NCI-H1417 (cell line): ENCODE measurements at places on chromosomes 2 and 18.

GRCh38 chr2:16179701-16180416, 239.5 kb downstream of the MYCN start:
- no peak for DNase-seq

DNA sequence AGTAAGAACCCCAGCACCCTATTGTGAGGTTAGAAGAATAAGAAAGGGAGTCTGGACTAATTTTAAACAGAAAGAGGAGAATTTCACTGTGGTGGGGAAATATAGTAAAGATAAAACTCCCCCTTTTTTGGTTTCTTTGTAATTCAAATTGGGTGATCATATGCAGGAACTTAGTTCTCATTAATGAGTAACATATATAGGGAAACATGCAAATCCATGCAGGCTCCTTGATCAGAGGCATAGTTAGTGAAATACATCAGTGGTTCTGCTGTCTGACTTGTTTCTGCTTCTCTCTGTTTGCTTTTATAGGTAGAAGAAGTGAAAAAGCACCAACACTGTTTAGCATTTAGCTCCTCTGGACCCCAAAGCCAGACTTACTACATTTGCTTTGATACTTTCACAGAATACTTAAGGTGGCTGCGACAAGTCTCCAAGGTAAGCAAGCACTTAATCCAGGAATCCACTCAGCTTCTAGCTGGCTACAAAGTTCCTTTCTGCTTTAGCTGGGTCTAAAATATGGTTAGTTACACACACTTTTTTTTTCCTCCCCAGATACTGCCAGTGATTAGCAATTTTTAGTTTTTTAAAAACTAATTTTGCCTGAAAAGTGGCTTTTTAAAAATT, 123.2 kb downstream of the PHLPP1 start:
- no peak for DNase-seq

- DNase-seq = no peak
Measured at GRCh38 chr18:37539236-37539635, 26.4 kb downstream of the CELF4 start.

- DNase-seq = no peak
Measured at GRCh38 chr2:119333360-119333759, 33.3 kb downstream of the C2orf76 start.

DNA sequence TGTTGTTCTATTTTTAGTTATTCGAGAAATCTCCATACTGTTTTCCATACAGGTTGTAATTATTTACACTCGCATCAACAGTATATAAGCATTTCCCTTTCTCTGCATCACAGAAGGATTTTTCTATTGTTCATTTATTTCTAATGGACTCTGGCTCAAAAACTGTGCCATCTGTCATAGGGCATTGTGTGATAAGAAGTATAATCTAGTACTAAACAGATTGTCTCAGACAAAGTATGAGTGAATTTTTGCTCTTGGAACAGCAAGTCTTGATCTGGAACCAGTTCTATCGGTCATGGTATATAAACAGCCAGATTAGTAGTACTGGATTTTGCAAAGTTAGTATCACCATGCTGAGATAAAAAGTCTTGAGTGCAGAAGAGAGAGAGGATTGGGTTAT, 145.8 kb downstream of the KIAA1328 start:
- DNase-seq = no peak

DNA sequence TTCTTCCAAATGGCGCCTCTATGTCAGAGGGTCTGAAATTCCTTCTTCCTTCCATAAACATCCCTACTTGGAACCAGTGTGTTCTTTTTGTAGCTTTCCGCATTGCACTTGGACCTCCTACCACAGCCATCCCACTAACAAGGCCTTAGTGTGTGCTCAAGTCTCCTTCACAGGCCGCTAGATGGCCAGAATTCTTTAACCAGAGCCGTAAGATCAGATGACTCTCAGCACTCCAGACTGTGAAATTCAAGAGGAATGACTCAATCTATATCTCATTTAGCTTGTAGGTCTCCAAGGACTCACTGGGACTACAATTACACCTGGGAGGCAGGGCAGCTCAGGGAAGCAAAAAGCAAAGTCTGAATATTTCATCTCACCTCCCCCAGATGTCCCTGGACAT, 298.9 kb downstream of the EIPR1 start:
- no peak for DNase-seq

- DNase-seq = peak; percentile 36
Measured at GRCh38 chr2:156333951-156334495, 1.5 kb upstream of the NR4A2 start.

DNA sequence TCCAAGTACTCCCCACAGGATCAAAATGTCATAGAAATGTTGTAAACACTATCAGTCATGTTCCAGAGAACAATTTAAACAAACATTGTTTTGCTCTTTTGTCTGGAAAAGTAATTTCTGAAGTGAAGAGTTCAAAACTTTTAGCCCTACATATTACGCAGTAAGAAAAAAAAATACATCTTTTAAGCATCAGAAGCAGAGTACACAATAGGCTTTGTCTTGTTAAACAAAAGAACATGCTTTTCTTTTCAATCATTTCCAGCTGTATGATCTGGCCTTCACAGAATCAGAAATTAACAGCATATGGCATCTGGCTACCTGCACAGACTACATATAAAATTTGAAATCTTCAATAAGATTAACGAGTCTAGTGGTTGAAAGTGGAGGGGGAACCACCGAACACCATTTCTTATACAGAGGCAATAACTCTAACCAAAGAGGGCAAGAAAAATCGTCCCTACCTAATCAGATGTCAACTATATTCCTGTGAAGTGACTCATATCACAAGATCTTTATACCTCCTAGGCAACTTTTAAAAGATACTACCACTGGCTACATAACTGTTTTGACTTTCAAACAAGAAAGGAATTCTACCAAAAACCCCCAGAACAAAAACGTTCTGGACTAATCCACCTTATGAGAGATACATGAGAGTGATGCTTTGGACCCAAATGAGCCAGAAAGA, 149.3 kb downstream of the EXOC6B start:
- DNase-seq = no peak

DNA sequence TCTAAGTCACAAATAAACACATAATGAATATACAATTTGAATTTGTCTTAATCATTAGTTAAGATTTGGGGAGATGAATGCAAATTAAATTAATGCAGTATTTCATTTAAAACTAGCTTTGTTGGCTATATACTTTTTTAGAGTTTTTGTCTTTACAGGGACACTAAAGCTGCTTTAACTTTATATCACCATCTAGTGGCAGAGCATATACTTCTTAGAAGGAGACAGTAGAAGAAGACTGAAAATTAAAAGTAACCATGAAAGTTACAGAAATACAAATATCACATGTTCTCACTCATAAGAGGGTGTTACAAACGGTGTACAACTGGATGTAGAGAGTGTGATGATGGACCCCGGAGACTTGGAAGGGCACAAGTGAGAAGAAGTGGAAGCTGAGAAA, 268.3 kb upstream of the NETO1 start:
- no peak for DNase-seq

- DNase-seq = peak; percentile 58
Measured at GRCh38 chr18:52367953-52368742, 28.2 kb downstream of the DCC start.

GRCh38 chr18:49025426-49025766, 74.6 kb upstream of the SMAD7 start:
- DNase-seq = no peak

DNA sequence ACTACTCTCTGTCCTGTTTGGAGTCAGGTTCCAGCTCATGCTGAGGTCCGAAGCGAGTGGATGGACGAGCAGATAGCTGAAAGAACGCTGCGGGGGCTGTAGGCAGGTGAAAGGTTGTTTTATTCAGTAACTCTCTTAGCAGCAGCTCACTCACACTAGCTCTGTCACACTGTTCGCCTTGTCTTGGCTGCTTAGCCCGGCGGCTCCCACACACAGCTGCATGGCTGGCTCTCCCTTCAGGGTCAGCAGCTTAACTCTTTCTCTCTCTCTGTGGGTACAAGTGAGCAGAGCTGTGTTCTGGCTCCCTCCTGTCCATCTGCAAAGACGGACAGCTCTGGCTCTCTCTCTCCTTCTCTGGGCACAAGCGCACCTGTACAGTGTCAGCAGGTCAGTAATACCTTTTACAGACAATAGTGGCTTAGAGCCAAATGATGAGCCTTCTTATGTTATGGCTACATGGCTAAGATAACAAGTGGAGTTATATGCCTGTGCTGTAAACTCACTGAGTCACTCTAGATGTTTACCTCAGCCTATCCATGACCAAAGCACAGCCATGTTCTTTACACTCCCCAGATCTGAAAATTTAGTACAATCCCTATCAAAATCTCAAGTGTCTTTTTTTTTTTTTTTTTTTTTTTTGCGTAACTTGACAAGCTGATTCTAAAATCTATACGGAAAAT, 149.3 kb downstream of the GALNT1 start:
- no peak for DNase-seq

DNA sequence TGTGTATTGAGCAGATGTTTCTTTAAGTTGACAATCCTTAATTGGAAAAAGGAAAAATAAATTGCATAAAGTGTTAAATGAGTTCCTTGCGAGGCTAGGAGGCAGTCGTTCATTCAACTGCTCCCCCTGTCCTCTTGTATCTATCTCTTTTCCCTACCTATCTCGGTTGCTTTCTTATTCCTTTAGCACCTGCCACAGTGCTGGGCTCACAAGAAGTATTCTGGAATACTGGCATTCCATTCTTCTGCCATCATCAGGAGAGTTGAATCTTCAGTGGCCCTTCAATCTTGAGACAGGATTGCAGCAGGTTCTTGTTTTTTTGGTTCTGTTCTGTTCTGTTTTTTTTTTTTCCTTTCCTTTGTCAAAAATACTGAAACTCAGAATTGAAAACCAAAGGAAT, 143.1 kb upstream of the AQP4 start:
- no peak for DNase-seq

DNA sequence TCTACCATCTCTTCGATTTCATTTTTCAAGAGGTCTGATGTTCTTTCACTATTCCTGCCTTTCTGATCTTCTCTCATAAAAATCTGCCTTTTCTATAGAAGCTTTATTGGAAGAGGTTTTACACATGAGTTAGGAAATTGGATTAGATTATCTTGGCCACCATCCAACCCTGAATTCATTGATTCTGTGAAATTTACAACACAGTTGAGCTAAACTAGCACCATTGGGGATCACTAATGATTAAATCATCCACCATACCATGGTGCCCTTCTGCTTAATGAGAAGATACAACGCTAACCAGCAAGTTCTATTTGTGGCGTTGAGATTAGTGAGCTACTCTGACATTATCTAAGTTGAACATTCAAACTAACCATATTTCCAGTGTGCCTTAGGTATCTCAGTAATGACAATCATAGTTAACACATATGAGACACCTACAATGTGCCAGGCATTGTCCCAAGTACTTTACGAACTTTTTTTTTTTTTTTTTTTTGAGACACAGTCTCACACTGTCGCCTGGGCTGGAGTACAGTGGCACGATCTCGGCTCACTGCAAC, 17.3 kb upstream of the LBH start:
- no peak for DNase-seq

- DNase-seq = no peak
Measured at GRCh38 chr2:85064927-85065577, 68.1 kb upstream of the TCF7L1 start.

- peak; percentile 56 for DNase-seq
Measured at GRCh38 chr2:234955091-234955591, 3.3 kb downstream of the SH3BP4 start.

- no peak for DNase-seq
Measured at GRCh38 chr2:24621779-24622538, 130.9 kb downstream of the NCOA1 start.

- DNase-seq = no peak
Measured at GRCh38 chr2:47310801-47311560, 92.0 kb upstream of the MSH2 start.

DNA sequence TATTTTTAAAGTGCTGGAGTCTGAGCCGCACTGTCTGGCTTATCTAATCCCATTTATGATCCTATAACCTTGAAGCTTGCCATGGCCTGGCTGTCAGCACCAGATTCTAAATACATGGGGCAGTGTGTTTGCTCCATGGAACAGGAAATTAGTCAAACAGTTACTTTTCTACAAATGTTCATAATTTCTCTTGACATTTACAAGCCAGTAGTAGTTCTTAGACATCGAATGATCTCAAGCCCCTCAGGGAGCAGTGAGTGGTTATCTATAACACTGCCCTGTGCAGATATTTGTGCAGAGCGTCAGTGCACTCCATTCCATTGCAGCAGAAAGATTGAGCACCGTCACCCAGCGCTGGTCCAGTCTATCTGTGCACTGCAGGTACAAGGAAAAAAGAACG, 205.2 kb downstream of the AGPS start:
- DNase-seq = no peak

DNA sequence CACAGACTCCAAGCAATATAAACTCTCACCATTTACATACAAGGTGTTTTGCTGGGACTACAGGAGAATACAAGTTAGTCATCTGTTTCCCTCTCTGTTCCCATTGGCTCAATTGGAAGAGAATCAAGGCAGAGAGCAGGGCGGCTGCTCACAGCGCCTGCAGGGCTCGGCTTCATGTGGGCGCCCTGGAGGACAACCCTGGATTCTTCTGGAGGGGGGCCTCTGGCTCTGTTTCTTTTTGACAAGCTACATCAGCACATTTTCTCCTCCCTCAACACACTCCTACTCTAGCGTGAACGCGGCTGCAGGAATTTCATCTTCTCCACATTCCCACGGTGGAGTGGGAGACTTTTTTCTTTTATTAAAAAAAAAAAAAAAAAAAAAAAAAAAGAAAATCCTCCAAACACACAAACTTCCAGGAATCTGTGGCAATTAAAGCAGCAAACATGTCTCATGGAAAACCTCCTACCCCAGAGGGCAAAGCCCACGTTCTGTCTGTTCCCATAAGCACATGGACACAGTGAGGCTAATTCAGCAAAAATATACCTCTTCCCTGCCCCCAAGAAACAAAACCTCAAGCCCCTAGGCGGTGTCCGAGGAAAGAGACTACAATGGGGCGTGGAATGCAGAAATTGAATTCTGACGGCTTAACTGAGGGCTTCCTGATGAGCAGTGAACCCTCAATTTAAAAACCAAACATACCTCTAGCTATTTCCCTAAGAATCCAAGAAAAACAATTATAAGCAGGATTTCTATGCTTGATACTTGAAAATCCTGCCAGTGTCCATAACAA, 50.6 kb downstream of the PARD6G start:
- no peak for DNase-seq

GRCh38 chr2:197292619-197293018, 18.0 kb downstream of the ANKRD44 start:
- DNase-seq = no peak
